ENCODE measurements at places on chromosomes 1 and 21. TPM values are rescaled to one million over a fixed set of nuclear protein-coding genes. Genes with fewer than 3 reads are reported as not detected.

DNA sequence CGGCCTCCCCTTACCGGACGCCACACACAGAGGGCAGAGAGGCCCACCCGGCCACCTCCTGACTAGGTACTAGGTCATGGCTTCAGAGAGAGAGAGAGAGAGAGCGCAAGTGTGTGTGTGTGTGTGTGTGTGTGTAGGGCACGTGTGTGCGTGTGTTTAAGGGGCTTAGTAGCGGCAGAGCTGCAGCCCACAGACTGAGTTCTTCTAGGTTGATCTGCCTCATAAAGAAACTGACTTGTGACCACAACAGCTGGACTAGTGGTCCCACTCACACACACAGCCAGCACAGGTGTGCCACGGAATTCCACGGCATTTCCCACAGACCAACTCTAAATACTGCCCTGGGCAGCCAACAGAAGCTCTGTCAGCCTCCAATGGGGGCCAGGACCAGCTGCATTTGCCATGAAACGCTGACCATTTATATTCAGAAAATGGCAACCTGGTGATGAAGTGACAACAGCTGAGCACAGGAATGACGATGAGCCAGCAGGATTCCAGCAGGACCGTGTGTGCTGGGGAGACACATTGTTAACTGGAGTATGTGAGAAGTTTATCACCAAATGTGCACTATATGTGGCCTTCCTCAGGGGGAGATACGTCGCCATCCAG lies 38.8 kb upstream of the GPR153 start:
- DNase-seq, result no peak

GRCh38 chr1:185939142-185939541 lies 205.0 kb downstream of the HMCN1 start:
- no peak for DNase-seq

DNA sequence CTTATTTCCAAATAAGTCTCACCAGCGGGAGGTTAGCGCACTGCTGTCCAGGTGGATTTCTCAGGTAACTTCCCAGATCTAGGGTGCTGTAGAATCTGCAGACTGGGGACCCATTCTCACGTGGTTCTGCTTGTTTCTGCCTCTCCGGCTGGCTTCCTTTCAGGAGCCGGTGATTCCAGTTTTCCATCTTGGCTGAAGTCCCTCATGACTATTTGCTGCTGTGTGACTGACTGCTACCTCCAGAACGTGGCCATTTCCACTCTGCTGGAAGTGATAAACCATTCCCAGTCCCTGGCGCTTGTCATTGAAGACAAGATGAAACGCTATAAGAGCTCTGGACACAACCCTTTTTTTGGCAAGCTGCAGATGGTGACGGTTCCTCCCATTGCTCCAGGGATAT lies 76.0 kb downstream of the DOP1B start:
- DNase-seq, result no peak

- no peak for DNase-seq
Observed at GRCh38 chr1:212792396-212792908, 758 bp downstream of the TATDN3 start.

DNA sequence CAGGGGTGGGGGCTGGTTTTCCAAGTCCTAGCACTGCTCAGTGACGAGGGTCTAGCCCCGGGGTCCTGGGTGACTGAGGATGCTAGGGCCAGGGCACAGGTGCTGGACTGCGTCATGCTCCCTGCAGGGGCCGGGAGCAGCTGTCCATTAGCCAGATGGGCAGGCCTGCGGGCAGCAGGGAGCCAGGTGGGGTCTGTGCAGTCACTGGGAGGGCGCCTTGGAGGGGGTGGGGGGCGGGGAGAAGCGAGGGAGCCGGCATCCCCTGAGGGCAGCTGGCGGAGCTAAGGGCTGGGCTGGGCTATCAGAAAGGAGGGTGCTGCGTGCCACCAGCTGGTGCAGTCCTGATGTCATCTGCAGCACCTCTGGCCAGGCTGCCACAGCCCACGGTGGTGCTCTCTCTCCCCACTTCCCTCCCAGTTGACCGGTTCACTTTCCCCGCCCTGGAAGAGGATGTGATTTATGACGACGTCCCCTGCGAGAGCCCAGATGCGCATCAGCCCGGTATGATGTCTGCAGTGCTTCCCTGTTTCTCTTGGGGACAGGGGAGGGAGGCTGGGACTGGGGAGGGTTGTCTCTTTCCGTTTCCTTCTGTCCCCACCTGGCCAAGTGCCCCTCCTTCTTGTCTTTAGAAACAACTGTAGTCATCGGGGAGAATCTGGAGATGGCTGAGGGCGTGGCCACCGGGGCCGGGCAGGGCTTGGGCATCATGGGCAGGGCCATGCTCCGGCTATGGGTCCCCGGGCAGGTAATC lies 63.8 kb downstream of the ARHGEF10L start:
- DNase-seq, result no peak

DNA sequence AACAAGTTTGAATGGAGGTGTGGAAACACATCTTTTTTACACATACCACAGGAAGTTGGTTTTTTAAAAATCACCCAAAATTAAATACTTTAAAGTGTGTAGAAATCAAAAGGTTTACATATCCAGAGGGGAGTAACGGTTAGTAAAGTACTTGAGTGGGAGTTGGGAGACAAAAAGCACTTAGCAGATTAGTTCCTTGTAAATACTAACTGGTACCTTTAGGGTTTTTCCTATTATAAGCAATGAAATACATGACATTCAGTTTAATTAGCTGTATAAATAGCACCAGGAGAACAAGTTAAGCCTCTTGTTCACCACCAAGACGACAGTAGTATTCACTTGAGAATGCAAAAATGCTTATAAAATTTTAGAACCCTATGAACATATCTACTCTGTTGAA lies 23.7 kb upstream of the RAVER2 start:
- no peak for DNase-seq

DNA sequence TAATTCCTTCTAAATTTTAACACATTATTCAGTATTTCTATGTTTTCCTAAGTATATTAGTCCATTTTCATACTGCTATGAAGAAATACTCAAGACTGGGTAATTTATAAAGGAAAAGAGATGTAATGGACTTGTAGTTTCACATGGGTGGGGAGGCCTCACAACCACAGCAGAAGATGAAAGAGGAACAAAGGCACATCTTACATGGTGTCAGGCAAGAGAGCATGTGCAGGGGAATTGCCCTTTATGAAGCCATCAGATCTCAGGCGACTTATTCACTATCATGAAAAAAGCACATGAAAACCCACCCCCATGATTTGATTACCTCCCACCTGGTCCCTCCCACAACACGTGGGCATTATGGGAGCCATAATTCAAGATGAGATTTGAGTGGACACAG lies 15.6 kb downstream of the GBP5 start:
- no peak for DNase-seq

DNA sequence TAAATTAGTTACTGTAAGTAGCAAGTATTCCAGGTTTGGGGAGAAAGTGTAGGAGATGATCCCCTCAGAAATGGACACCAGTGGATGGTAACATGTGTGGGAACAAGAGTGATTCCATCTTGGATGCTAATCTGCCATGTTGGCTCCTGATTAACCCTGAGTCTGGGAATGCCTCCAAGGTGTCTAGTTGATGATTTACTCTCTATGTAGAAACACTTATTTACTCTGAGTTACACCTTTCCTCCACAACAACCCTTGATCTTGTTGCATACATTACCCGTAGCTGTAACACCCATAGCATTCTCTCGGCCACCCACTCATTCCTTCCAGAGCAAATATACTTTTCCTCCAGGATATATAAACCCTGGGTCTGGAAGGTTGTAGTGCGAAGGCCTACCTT lies 315.9 kb upstream of the GREM2 start:
- DNase-seq, result no peak

GRCh38 chr1:223490256-223490655 lies 97.0 kb downstream of the CCDC185 start:
- DNase-seq, result no peak

GRCh38 chr21:36636016-36636415 lies 62.9 kb upstream of the SIM2 start:
- DNase-seq, result no peak

DNA sequence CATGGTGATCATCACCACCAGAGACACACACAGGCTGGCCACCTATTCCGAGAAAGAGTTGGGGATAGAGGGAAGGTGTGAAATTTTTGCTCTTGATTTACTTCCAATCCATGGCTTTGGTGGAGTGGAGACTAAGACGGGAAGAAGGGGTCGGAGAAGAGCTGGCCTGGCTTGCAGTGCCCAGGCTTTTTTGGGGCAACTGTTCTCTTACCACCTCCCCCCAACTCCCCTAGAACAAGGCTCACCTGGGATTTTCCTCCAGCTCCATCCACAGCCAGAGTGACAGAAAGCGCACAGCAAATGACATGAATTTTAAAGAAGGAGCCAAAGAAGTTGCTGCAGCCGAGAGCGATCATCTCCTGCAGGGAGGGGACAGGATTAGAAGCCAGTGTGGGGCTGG lies 16.0 kb downstream of the SLC26A9 start:
- DNase-seq, result no peak

- DNase-seq, result no peak
Observed at GRCh38 chr1:222521299-222522104, 26.4 kb downstream of the HHIPL2 start.

- DNase-seq, result no peak
Observed at GRCh38 chr1:21200767-21201166, 24.1 kb upstream of the EIF4G3 start.

DNA sequence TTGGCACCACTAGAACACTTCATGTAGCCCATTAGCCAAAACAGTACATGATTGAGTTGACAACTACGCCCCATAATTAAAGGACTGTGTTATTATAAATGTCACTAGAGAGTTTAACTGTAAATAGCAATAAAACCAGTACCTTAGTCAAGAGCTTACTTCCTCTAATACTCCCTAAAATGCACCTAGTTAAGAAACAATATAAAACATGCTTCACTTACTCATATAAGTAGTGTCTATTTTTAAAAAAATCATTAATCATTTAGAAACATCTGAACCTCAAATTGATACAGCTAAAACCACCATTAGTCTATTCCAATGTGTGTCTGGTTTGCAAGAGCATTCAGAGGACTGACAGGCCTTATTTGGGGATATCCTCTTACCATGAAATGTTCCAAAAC lies 25.3 kb downstream of the PTP4A2 start:
- DNase-seq, result no peak

DNA sequence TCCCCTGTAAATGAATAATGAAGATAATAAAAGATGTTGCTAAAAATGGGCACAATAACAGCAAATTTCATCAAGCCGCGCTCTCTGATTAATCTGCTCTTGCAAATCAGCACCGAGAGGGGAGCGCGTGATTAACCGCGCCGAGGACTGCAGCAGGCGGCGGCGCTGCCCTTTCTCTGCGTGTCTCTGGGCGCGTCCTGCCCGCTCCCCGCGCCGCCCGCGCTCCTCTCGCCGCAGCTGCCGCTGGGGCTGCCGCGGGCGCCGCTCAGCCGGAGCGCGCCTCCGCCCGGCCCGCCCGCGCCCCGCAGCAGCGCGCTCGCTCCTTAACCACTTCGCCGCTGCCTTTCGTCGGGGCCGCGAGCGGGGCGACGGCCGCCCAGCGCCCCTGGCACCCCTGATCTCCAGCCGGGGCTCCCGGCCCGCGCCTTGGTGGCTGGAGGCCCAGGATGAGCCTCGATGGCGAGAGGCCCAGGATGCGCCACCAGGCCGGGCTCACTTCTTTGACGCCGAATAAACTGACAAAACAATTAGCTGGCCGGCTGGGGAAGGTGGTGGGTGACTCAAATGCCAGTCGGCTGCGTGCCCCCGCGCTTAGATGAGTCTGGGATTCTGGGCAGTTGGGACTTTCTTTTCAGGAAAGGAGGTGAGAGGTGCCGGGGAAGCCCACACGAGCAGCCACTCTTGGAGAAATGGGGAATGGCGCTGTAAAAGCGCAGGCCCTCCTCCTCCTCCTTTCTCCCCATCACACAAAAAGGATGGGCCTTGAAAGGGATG lies 221.4 kb upstream of the PKN2 start:
- peak; percentile 37 for DNase-seq

Gene UBE2J2
- total RNA-seq, result 35.9 TPM

Gene AMY1B
- not detected for total RNA-seq

Gene ARHGEF10L
- 40.6 TPM for total RNA-seq

Gene REG4
- not detected for total RNA-seq

Gene LRRC42
- total RNA-seq, result 17.9 TPM

Gene PTPRC
- total RNA-seq, result 11.0 TPM
